Neuronal stem cell (in vitro differentiated cells): ENCODE measurements at places on chromosomes 1 and 21.

DNA sequence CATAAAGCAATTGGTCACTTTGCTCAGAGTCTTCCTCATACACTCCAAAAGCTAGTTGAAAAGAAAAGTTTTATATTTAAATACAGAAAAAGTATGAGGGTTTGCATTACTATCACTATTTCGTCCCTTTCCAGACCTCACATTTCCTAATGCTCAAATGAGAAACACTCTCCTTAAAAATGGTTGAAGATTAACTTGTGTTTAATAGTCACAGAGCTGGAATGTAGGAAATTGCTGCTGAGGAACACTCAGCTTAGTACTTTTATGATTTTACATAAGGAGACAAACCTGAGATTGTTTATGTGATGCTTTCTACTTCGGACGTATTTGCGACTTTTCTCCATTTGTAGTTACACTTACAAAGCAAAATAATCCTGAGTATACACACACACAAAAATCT lies 39.8 kb downstream of the MYSM1 start:
- H3K4me3 ChIP-seq: no peak overlapping the region
- H3K27me3 ChIP-seq: no peaks in the 10 kb centered on the region
- H3K36me3 ChIP-seq: peaks cover 100% of the 10 kb centered on the region
- no peak overlapping the region for H3K27ac ChIP-seq
- no peaks in the 10 kb centered on the region for H3K4me1 ChIP-seq

DNA sequence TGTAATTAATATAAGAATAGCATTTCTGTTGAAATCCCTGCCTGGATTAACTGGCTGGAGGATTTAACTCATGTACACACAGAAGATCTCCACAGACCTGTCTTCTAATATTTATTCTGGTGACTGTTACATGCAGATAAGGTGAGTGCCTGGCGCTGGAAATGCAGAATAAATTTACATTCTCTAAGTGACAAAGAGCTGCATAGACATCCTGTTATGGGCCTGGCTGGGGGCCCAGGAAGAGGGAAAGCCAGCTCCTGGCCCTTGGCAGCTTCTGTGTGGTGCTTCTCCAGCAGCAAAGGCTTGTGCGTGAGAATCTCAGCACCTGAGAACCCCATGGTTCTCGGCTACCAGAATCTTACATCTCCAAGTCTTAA lies 446.6 kb downstream of the PTPRU start:
- H3K36me3 ChIP-seq: no peaks in the 10 kb centered on the region
- H3K27ac ChIP-seq: no peak overlapping the region
- peaks cover 3% of the 10 kb centered on the region for H3K4me1 ChIP-seq
- DNase-seq: no peak
- no peak overlapping the region for H3K4me3 ChIP-seq

DNA sequence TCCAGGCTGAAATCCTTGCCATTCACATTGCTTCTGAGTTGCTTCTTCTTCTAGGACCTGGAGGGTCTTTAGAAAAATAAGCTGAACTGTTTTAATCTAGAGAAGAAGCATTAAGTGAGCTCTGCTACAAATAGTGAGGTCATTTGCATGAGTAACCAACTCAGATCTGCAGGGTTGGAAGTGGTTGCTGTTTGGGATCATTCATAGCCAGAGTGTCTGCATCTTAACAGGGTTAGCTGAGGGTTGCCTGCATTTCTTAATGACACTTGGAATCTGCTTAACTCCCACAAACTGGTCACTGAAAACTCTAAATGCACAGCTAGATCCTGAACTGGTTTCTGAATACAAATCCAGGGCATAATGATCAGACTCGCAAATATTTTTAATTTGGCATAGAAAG lies 9.9 kb downstream of the CNIH3 start:
- H3K4me3 ChIP-seq: no peak overlapping the region
- no peak overlapping the region for H3K27ac ChIP-seq
- H3K36me3 ChIP-seq: no peaks in the 10 kb centered on the region

GRCh38 chr1:222632749-222633148 lies 14.9 kb downstream of the MIA3 start:
- no peak overlapping the region for H3K4me3 ChIP-seq
- no peaks in the 10 kb centered on the region for H3K4me1 ChIP-seq
- H3K27ac ChIP-seq: no peak overlapping the region
- no peaks in the 10 kb centered on the region for H3K27me3 ChIP-seq
- DNase-seq: no peak

- H3K36me3 ChIP-seq: no peaks in the 10 kb centered on the region
- DNase-seq: no peak
- peaks cover 2% of the 10 kb centered on the region for H3K4me1 ChIP-seq
- H3K4me3 ChIP-seq: no peak overlapping the region
Observed at GRCh38 chr1:183435497-183435896, 17.3 kb upstream of the NMNAT2 start.

GRCh38 chr1:42456754-42457089 lies 379 bp downstream of the PPCS start:
- H3K27ac ChIP-seq: peak overlapping the region; percentile 55
- peak overlapping the region; percentile 86 for H3K4me3 ChIP-seq
- no peak for DNase-seq
- peaks cover 10% of the 10 kb centered on the region for H3K4me1 ChIP-seq
- H3K27me3 ChIP-seq: no peaks in the 10 kb centered on the region

DNA sequence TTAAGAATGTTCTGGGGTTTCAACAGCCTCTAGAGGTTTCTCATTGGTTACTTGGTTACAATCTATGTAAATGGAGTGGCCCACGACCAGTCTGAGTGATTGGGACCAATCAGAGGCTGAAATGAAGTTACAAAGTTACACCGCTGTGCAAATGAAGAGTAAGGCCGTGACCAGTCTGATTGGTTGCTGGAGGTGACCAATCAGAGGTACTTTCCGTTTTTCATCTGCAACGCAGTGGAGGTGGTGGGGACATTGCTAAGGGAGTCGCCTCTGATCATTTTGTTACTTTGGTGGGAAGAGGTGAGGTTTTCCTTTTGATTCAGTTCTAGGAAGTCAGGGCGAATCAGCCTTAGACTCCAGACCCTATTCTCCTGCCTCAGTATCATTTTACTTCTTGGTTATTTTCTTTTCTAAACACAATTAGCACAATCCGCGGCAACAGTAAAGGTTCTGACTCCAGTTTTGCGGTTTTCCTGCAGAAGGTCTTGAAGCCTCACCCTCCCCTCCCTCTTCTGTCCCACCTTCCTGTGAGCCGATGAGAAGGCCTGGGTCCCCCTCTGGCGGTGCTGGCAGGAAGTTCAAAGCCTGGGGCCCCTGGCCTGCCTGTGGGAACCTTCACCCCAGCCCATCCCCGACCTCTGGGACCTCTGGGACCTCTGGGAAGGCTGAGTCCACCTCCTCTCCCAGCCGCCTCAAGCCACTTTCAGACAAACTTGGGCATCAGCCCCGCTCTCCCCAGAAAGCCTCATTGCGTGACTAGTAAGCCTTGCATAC lies 38.7 kb upstream of the TTC34 start:
- no peaks in the 10 kb centered on the region for H3K4me1 ChIP-seq
- H3K36me3 ChIP-seq: no peaks in the 10 kb centered on the region
- H3K27ac ChIP-seq: no peak overlapping the region
- no peak overlapping the region for H3K4me3 ChIP-seq

- peaks cover 23% of the 10 kb centered on the region for H3K4me1 ChIP-seq
- peak overlapping the region; percentile 67 for H3K4me3 ChIP-seq
- no peak overlapping the region for H3K27ac ChIP-seq
- DNase-seq: no peak
- H3K27me3 ChIP-seq: peaks cover 2% of the 10 kb centered on the region
Observed at GRCh38 chr1:1068517-1069055, 5.5 kb downstream of the RNF223 start.

DNA sequence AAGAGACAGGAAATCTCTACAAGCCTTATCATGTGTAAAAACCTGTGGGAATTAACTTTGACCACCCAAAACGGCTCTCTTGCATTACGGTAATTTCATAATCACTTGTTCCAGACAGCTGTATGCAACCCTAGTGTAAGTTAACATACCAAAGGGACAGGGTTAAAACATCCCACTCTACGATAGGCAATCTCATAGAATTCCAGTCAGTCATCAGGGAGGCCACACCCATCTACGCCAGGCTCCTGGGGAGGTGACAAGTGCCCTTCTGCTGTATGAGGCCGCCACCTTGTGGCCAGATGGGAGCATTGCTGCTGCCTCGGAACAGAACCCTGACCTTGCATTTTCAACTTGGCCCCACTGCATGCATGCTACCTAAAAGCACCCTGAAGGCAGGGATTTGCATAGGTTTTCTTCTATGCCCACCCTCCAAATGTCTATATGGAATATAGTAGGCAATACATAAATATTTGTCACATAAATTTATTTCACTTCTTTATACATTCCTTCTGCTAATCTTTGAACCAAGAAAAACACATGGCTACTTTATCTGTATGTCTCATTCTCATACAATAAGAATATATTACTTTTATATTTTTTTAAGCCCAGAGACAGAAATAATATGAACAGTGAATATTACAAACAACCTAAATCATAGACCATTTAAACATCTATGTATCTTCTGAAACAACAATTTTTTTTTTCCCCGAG lies 12.6 kb downstream of the HSF2BP start:
- H3K27ac ChIP-seq: no peak overlapping the region
- DNase-seq: peak; percentile 85
- H3K4me3 ChIP-seq: no peak overlapping the region
- H3K4me1 ChIP-seq: peaks cover 4% of the 10 kb centered on the region
- no peaks in the 10 kb centered on the region for H3K36me3 ChIP-seq

DNA sequence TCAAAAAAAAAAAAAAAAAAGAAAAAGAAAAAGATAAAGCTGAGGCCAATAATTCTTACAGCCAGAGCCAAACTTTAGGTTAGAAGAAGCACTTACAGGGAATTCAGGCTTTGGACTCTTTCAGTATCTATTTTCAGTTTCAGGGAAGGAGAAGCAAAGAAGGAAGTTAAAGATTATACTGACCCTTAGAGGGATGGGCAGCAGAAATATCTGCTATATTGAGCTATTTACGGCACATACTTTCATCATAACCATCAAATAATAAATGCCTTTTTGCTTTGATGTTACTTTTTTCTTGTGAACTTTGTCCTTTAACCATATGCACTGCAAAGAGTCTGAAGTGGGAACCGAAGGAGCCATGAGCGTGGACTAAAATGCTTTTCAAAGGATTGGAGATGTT lies 42.0 kb downstream of the TM2D1 start:
- no peaks in the 10 kb centered on the region for H3K27me3 ChIP-seq
- H3K4me3 ChIP-seq: no peak overlapping the region

DNA sequence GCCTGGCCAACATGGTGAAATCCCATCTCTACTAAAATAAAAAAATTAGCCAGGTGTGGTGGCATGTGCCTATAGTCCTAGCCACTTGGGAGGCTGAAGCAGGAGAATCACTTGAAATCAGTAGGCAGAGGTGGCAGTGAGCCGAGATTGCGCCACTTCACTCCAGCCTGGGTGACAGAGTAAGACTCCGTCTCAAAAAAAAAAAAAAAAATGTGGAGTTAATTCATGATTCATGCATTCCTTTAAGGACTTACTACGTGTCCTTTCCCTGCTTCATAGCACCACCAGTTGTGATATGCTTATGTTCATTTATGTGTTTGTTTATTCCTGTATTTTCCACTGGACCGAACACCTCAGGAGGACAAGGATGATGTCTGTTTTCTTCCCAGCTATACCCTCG lies 12.7 kb upstream of the PRELP start:
- H3K27me3 ChIP-seq: no peaks in the 10 kb centered on the region
- peaks cover 28% of the 10 kb centered on the region for H3K4me1 ChIP-seq
- H3K4me3 ChIP-seq: no peak overlapping the region
- DNase-seq: no peak

- H3K4me1 ChIP-seq: no peaks in the 10 kb centered on the region
- no peak for DNase-seq
- H3K4me3 ChIP-seq: no peak overlapping the region
- H3K27me3 ChIP-seq: no peaks in the 10 kb centered on the region
Observed at GRCh38 chr1:182181167-182181572, 119.7 kb upstream of the ZNF648 start.
